Mucosa of gallbladder (tissue), 1 donor: ENCODE measurements at places on chromosomes 11 and 22.
A peak's percentile ranks its signal among the peaks of the same experiment; 100 is the strongest.

DNA sequence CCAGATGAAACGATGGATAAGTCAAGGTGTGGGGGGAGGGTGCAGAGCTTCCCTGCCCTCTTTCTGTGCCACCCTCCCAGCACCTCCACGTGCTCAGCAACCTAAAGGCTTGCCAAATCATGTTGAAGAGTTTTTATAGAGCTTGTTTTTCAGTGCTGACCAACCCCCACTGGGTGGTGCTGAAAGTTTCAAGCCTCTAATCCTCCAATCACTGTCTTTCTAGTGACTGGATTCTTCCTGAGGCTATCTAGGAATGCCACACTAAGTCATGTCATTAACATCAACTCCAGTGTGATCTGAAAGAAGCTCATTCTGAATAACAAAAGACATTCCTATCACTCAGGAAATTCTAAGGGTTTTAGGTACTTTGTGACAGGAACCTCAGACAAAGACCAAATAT lies 382.6 kb downstream of the DYNC2H1 start:
- no peak for DNase-seq

DNA sequence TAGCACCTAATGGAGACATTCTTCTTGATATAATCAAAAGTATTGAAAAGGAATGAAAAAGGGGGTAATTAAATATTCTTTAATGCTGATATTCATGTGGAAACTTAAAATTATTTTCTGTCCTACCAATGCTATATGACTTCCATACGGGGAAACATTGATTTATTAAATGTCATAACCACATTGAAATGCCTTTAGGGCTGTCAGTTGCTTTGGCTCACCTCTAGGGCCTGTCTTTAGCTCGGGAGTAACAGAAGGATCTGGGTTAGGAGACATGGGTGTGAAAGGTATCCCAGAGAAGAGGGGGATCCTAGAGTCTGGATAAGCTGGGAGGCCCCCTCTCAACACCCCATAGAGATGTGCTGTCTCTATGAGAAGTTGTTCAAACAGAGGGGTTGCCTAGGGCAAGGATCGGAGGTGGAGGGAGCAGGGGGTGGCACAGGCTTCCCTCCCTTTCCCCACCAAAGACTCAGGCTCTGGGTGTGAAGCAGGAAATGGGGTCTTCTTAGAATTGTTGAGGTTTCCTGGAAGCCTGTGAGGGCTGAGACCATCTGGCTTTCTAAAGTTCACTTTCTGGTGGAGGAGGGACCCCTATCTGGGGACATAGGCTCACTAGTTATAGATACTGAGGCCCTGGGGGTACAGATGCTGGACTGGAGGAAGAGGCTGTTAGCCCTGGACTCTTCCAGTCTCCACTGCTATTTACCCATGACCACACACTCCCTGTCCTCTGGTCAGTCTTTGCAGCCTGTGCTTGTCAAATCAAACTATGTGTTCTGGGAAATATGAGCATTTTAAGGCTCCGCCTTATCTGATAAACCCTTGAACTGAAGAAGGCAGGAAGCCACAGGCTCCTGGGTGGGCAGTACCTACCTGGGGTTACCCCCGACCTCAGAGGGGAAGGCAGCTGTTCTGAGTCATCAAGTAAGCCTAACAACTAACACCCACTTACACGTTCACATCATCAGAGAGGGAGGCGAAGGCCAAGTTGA lies 55.8 kb upstream of the RRAS2 start:
- DNase-seq = no peak

- DNase-seq = no peak
These were observed 33.7 kb upstream of the PDE3B start for GRCh38 chr11:14609902-14610301.

DNA sequence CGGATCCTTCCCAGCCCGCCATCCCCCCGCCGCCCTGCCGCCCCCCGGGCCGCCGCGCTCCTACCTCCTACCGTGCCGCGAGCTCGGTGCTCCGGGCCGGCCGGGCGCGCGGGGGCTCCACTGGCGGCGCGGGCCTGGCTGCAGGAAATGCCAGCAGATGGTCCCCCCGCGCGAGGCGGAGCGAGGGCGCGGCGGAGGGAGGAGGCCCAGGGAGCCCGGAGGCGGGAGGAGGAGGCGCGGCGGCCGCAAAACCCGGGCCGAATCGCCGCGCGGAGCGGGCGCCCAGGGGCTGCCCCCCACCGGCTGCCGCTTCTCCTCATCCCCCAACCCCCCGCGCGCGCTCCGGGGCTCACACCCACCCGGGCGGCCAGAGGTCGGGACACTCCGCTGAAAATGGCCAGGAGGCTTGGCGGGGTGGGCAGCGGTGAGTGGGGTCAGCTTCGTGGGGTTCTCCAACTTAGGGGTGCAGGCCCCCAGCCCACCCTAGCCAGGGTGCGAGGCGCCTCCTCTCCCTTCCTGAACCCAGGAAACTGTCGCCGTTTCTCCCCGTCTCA lies at the start of gene OSBPL5:
TSS of gene OSBPL5 (minus strand) at position 159 of the 554 bp plus-strand sequence. CDS start 36,162 bp downstream, outside the sequence.
- DNase-seq = peak; percentile 68

DNA sequence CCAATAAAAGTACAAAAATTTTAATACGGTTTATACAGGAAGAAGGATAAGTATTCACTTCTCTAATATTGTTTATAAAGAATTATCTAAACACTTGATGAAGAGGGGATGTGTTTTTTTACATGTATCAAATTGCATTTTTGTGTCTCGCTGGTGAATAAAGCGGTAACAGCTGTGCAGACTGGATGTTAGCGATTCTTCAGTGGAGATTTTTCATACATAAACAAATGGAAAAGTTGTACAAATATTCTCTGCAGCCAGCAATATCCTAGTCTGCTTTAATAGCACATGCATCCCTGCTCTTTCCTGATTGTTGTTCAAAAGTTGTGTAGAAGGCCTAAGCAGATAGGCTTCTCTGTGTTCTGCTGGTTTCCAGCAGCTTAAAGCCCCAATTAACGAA lies 369.3 kb downstream of the SOX6 start:
- no peak for DNase-seq

GRCh38 chr11:14114269-14114668 lies 151.7 kb downstream of the SPON1 start:
- no peak for DNase-seq

DNA sequence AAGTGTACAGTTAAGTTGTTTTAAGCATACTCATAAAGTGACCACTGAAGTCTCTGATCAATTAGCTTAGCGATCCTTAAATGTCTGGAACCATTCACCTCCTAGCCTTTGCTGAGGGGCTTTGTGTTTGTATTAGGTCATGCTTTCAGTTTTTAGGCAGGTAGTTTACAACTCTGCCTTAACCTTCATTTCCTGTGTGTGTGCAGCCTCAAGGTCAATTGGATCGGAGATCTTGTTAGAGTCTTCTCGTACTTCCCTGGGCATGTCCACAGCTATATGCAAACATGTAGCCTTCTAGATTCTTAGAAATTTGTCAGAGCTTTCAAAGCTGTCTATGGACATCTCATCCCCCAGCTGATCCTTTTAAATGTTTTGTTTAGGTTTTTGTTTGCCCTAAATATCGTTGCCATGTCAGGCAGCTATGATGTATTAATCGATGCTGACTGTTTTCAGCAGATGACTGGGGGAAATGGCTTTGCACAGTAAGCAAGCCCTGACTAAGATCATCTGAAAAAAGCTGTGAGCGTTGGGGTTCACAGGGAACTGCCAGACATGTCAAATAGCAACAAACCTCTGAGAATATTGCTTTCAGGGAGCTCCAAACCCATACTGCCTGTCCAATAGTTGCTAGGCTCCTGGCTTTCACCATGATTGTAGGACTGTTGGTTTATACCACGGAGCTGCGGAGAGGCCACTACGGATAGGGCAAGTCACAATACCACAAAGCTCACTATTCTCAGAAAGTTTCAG lies 45.6 kb downstream of the GLYAT start:
- DNase-seq = no peak

DNA sequence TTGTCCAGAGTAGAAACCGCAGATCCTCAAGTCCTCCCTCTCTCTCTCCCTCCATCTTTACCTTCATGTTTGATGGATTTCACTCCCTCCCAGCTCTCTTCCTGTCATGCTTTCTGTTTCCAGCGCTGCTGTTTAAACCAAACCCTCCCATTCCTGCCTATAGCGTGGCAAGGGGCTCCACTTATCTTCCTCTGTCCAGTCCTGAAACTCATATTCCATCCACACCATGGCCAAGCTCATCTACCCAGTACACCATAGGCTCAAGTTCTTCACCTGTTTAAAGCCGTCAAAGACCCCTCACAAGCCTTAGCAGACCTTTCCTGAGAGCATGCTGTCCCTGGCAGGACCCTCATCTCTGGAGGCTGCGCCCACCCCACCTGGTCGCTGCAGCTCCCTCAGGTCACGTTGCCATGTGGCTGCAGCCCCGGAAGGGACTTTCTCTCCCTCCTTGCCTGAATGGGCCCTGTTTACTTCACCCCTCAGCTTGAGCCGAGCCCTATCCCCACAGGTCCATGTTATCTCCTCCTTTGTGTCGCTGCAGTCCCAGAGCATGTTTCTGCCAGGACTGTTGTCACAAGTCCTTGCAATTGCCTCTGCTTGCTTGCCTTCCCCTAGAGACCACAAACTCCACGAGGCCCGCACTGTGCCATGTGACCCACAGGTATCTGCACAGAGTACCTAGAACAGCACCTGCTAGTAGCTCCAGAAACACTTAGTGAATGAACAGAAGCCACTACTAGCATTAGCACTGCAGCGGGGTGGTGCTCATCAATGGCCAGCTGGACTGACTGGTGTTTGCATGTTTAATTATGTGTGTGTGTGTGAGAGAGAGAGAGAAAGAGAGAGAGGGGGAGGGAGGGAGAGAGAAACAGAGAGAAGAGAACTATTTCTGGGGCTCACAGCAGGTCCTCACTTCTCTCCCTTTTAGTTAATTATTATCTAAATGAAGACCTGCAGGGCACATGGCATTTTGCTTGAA lies 149.4 kb upstream of the SNX19 start:
- DNase-seq = no peak

DNA sequence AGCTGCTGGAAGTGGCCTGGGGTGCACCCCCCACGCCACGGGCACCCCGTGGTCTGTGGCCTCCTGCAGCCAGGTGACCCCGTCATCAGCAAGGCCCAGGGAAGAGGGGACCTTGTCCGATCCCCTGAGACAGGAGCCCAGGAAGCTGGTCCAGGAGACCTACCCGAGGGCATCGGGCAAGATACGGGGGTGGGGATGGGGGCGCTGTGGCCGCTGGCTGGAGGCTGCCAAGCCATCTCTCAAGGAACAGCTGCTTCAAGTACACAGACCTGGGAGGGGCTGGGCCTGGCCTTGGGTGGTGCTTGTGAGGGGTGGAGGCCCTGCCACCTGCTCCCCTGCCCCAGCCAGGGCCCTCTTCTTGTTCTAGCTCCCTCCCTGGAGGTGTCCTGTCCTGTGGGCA lies 1272.1 kb downstream of the BRD1 start:
- no peak for DNase-seq

DNA sequence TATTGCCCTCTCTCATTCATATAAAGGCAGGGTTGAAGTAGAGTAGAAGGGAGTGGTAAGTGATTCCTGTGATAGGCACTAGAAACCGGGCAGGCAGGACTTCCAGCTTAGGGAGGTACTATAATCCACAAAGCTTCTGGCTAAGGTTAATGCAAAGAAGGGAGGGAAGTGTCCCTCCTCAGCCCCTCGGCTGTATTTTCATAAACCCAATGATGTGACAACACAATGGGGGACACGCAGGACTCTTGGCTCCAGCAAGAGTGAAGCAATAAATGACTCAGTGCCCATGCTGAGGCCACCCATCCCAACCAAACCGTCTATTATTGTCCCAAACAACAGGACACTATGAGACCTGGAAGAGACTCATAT lies 90.7 kb downstream of the ETS1 start:
- no peak for DNase-seq
